ENCODE measurements at places on chromosomes 16 and 17.

GRCh38 chr17:632560-632959, 82.1 kb downstream of the VPS53 start:
- DNase-seq, result no peak

DNA sequence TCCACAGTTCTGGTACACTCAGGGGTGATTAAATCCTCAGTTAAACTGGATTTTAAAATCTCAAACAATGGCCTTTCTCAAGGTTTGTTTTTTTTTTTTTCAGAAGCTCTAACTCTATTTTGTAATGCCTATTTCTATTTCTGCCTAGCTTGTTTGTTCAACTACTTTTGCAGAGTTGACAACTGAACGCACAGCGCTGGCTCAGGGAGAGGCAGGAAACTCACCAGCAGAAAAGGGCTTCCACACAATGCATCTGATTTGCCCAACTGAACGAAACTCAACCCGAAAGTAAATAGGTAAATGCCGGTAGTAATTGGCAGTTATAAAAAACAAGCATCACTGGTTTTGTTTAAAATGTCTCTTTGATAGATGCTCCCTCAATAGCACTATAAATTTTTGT, 52.7 kb upstream of the CNEP1R1 start:
- no peak for DNase-seq

DNA sequence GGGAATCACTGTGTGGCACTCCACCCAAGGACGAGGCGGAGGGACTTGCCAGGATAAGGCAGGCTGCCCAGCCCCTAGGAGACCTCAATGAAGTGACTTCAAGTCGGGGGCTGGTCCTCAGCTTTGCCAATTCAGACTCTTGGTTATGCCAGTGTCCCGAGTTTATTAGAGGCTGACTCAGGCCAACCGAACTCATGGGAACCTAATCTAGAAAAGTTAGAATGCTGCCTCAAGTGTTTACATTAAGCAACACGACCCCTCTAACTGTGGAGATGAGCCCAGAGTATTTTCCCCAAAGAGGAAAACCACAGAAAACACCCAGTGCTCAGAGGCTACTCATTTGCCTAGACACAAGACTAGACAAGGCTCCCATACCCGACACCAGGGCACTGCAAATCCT, 1.1 kb upstream of the TEKT3 start:
- DNase-seq, result no peak

GRCh38 chr16:13120557-13120956, 219.2 kb downstream of the SHISA9 start:
- no peak for DNase-seq

GRCh38 chr17:78045316-78045715, 83.2 kb downstream of the TMC6 start:
- no peak for DNase-seq

DNA sequence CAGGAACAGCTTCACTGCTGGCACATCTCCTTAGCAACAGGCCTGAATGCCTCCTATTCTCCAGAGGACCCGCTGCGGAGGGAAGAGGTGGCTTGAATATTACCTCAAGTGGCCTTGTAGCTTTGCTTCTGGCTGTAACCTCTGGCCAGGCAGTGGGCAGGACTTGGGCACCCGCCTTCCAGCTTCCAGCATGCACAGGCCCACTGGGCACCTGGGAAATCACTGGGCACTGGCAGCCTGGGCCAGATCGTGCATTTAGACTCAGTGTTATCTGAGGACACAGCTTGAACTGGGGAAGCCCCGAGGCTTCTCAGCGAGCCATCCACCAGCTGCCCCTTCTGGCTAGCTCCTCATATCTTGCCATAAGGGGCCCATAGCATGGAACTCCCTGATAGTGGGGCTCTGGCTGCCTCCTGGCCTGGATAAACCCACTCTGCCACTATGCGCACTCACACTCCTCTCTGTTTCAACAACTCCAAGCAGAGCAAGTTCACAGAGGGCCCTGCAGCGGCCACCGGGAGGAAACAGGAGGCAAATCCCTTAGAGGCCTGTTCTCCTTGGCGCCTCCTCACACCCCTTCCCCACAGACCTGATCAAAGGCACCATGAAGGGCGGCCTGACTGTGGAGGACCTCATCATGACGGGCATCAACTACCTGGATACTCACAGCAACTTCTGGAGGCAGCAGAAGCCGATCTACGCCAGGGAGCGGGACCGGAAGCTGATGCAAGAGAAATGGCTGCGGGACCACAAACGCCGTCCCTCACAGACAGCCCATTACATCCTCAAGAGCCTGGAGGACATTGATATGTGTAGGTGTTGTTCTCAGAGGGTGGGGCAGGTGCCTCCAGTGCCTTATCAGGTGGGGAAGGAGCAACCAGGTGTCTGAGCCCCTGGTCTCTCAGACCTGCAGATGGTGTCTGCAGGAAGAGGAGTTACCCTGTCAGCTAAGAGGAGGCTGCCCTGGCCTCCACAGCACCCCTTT, 7.8 kb downstream of the ODAD4 start:
- DNase-seq, result no peak

DNA sequence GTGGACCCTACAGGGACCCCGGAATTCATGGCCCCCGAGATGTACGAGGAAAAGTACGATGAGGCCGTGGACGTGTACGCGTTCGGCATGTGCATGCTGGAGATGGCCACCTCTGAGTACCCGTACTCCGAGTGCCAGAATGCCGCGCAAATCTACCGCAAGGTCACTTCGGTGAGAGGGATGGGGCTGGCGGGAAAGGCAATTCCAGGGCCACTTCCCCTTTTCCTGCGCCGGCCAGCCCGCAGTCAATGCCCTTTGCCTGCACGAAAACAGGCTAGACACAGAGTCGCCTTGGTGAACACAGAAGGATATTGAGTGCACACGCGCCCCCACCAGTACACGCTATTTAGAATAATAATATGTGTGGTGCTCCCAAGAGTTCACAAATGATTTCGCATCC, 4.0 kb downstream of the WNK4 start:
- DNase-seq, result no peak

GRCh38 chr17:78824240-78824639, 16.4 kb downstream of the USP36 start:
- DNase-seq, result no peak

GRCh38 chr17:48555258-48556228, 10.6 kb upstream of the HOXB2 start:
- DNase-seq, result no peak

DNA sequence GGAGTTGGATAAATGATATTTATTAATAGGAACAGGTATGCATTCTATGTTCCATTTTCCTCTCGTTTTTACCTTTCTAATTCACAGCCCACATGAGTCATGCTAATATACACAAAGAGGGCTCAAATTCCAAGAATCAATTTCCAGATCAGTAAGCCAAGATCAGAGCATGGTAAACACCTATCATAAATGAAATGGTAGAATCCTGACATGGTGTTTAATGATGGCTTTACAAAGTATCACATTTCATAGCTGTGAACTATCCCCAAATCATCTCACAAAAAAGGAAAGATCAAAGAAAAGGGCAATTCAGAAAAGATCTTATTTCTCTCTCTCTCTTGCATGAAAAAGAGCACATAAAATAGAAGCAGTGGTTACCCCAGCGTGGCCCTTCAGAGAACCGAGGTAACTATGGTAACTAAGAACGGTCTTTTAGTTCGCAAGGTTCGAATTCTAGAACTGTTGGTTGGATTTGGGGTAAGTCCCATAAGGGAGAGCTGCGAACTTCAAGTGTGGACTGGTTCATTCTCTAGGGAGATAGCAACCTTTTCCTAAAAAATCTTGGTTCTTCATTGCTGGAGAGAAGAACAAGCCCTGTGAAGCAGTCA, 73.0 kb downstream of the MARCHF10 start:
- DNase-seq, result no peak

DNA sequence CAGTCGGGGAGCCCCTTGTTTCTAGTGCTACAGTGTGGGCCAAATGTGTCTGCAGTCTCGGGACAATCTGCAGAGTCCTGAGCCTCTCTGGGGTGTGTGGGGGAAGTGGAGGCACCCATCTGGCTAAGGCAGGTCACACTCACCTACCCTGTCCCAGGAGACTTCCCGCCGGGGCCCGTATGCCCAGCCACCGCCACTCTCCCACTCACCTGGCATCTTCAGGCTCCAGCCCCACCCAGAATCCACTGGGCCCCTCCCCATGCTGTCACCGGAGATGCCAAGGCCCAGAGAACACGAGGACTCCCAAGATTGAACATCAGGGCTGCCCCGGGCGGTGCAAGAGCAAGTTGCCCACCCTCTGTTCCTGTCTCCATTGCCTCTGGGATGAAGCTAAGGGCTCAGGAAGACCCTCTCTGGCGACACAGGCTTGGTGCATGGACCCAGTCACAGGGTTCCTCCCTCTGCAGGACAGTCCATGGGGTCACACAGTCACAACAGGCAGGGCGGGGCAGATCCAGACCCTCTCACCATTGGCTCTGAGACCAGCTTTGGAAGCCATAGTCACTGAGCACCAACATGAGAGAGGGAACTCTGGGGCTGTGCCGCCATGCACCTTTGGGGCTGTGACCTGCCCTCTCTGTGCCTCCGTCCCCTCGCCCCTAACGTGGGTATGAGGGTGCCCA, 38.1 kb downstream of the SREBF1 start:
- no peak for DNase-seq

GRCh38 chr17:55524440-55525220, 13.4 kb upstream of the SMIM36 start:
- DNase-seq, result no peak

GRCh38 chr17:78716814-78717393, 65.2 kb downstream of the CYTH1 start:
- no peak for DNase-seq

All from stimulated activated CD8-positive, alpha-beta memory T cell treated with anti-CD3 and anti-CD28 coated beads, Interleukin-15, amount 100 ng/mL, for 24 hours (primary cell).